Right kidney (tissue), 9 donors: ENCODE measurements at places on chromosomes 3 and 15.

DNA sequence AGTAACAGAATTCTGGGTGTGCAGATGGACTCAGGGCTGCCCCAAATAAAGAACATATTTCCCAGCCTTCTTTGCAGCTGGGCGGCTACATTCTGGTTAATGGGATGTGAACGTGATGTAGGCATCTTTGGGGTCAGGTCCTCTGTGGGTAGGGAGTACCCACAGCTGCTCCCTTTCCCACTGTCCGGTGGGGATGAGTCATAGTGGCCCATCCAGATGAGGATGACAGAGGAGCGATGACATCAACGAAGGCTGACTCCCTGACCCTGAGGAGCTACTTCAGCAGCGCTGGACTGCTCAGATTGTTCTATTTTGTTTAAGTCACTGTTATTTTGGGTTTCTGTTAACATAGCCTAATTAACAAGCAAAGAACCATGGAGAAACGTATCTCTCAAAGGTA lies 38.0 kb downstream of the SRPRB start:
- no peak for DNase-seq

DNA sequence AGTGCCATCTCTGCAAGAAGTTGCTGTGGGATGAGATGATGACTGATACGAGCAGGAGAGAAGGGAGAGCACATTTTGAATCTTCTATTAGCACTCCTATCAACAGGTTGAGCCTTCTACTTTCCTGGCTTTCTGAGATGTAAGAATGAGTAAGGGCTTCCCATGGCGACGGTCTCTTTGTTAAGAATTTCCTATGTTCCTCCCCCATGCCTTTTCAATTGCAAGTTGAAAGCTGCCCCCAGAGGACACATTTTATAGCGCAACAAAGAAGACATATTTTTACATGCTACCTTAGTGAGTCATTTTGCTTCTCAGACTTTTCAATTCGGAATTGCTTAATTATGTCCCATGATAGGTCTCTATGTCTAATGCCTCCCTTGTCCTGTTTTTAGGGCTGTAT lies 71.3 kb upstream of the LRTM1 start:
- DNase-seq: no peak

GRCh38 chr3:151037746-151038477 lies 47.6 kb upstream of the MED12L start:
- peak; percentile 5 for DNase-seq

- peak; percentile 87 for DNase-seq
Observed at GRCh38 chr3:69542089-69542804, 156.4 kb upstream of the FRMD4B start.

GRCh38 chr15:70351941-70352774 lies 254.4 kb upstream of the TLE3 start:
- no peak for DNase-seq

DNA sequence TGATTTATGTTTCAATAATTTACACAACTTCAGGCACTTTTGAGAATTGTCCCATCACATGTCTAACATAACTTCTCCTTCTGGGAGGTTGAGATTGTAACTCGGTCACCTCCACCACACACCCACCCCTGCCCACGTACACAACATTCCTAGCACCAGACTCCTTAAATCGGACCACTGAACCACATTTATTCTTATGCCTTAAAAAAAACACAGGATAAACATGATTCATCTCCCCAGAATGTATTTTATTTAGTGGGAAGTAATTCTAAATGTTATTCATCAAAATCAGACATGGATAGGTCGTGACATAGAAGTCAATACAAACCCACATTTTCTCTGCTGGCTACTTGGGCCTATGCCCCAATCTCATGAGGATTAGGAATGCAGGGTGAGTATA lies 3.0 kb downstream of the SNTN start:
- no peak for DNase-seq

DNA sequence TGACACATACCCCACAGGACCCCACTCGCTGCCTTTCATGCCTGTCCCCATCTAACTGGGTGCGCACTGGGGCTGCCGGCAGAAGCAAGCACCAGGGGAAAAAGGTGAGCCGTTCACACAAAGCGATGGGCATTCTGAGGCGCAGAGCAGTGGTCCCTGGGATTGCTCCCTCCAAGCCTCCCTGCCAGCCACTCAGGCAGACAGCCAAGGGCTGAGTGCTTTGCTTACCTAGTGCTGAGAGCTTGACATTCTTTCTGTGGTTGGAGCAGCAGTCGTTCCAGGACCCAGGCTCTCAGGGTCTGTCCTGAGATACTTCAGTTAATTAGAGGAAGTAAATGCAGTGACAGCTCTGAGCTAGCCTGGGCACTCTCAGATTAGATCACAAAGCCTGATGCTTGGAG lies 5.7 kb downstream of the ESYT3 start:
- no peak for DNase-seq

GRCh38 chr3:108495717-108496116 lies 14.7 kb downstream of the MYH15 start:
- no peak for DNase-seq

DNA sequence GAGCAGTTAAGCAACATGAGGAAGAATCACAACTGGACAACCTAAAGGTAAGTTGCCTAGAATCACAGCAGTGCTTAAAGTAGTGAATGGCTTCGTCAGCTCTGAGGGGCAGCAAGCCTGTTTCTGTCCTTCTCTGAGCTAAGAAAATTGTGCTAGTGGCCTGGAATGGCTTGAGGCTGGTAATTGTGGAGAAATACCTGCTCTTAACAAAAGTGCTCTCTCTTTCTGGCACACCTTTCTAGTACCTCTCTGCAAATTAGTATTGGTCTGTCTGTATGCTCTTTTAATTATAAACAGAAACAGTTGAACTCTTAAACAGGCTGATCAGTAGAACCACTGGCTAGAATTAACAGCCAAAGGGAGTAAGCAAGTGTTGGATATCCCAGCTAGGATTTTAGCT lies 11.6 kb downstream of the SNX1 start:
- DNase-seq: no peak

DNA sequence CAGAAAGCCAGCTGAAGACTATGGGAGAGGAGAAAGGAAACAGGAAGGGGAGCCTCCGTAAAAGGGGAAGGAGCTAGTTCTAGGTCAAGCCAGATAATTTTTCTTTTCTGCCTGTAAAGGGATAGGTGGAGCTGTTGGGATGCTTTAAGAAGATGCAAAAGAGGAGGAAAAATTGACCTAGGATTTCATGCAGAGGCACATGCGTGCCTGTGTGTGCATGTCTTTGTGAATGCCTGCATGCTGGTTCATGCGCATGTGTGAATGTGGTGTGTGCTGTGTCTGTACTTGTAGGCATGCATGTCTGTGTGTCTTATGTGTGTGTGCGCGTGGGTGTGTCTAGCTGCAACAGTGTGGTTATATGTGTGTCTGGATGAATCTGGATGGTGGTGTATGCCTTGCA lies 27.3 kb downstream of the CCDC33 start:
- DNase-seq: no peak

- DNase-seq: no peak
Observed at GRCh38 chr3:141537856-141538255, 51.0 kb downstream of the RASA2 start.

- no peak for DNase-seq
Observed at GRCh38 chr15:23415321-23415865, 31.6 kb downstream of the GOLGA6L2 start.

GRCh38 chr3:134355416-134355815 lies 18.8 kb downstream of the AMOTL2 start:
- DNase-seq: no peak

- DNase-seq: no peak
Observed at GRCh38 chr3:145531548-145531947, 629.4 kb downstream of the PLOD2 start.

DNA sequence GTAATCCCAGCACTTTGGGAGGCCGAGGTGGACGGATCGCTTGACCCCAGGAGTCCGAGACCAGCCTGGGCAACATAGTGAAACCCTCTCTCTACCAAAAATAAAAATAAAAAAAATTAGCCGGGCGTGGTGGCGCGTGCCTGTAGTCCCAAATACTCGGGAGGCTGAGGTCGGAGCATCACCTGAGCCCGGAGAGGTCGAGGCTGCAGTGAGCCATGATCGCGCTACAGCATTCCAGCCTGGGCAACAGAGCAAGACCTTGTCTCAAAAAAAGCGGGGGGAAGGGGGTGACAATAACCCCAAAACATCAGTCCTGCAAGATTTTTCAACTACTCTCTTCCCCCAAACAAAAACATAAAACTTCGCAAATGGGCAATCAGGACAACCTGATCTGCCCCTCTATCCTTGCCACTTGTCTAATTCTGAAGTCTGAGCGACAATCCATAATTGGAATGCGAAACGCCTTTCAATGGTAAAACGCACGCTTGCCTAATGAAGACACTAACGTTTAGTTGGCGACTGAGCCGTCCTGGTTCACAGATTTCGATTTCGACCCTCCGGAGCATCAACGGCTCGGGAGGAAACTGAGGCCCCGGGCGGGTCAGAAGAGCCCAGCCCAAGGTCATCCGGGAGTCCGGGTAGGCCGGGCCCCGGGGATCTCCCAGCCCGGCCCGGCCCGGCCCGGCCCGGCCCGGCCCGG lies 868 bp downstream of the BTBD1 start:
- no peak for DNase-seq

GRCh38 chr15:71392861-71393283 lies 277.6 kb downstream of the THSD4 start:
- no peak for DNase-seq

- DNase-seq: no peak
Observed at GRCh38 chr3:186538779-186539178, 5.4 kb downstream of the CRYGS start.

DNA sequence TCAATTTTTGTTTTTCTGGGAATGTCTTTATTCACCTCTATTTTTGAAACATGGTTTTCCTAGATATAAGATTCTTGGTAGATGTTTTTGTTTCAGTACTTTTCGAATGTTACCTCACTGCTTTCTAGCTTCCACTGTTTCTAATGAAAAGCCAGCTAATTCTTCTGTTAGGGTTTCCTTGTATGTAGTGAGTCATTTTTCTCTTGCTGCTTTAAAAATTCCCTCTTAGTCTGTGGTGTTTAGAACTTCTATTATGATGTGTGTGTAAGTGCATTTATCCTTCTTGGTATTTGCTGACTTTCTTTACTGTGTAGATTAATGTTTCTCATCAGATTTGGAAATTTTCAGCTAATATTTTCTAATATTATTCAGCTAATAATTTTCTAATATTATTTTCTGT lies 151.1 kb upstream of the OSTN start:
- no peak for DNase-seq

GRCh38 chr3:120472121-120472844 lies 21.5 kb upstream of the FSTL1 start:
- DNase-seq: no peak

- DNase-seq: peak; percentile 92
Observed at GRCh38 chr3:79018671-79019136, 749.1 kb downstream of the ROBO1 start.

DNA sequence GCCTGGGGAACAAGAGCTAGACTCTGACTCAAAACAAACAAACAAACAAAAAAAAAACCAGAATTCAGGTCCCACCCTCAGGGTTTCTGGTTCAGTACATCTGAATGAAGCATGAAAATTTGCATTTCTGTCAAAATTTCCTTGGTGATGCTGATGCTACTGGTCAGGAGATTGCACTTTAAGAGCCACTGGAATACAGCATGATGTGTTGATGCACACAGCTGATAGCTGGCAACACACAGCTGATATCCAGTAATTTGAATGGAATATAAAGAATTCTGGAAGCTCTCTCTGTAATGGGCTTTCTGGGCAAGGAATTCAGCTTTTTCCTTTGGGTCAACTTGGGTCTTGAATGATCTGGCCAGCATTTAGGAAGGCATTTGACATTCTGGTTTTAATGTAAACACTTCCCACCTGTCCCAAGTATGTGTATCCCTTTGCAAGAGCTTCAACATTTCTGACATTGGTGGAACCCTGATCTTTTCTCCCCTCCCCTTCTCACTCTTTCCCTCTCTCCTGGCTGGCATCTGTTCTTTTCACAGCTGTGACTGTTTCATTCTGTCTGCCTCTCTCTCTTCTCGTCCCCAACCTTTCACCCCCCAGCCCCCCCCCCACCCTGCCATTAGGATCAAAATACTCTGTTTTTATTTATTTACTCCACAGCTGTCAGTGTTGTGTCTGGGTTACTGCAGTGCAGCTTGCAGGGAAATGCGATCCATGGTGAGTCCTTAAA lies 189.5 kb downstream of the TPRG1 start:
- DNase-seq: no peak

DNA sequence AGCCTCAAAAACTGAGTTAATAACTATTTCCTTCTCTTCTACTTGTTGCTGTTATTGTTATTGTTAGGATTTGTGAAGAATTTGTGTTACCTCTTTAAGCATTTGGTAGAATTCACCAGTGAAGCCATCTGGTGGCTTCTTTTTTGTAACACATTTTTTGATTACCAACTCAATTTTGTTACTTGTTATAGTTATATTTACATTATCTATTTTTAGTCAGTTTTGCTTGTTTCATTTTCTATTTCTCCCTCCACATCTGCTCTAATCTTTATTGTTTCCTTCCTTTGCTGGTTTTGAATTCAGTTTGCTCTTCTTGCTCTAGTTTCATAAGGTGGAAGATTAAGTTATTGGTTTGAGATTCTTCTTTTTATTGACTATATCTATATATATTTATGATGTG lies 3.7 kb upstream of the SLC9C1 start:
- no peak for DNase-seq

GRCh38 chr3:37475435-37475834 lies 301.1 kb upstream of the LRRFIP2 start:
- DNase-seq: no peak

DNA sequence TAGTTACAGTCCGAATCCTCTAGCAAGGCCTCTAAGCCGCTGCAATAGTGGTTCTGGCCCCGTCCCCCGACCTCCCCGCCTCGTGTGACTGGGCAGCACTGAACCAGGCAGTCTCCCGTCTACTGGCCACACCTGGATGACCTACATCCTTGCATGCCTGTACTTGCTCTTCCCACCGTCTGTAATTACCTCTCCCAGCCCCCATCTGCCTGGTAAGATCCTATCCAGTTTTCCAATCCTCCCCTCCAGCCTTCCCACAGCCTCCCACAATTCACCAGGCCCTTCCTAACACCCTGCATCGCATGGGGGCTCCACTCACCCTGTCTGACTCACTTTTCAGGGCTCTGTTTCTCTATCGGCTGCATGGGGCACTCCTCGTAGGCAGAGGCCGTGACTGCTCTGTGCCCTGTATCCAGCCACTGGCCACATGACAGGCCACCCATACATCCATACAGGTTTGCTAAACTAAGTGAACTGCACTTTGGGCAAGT lies 32.8 kb downstream of the XXYLT1 start:
- DNase-seq: peak; percentile 39

DNA sequence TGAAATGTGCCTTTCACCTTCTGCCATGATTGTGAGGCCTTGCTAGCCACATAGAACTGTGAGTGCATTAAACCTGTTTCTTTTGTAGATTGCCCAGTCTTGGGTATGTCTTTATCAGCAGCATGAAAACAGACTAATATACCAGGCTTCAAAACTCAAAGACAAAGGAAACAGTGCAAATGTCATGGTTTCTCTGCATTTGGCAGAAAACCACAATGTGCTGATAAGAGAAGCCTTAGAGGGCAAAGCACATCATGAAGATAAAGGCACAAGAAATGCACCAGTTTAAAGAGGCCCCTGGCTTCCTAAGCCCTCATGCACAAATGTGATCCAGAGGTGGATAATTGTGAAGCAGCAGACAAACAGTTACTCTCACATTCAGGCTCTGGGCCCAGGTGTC lies 259.2 kb downstream of the CPNE4 start:
- no peak for DNase-seq
